H1 (cell line): ENCODE measurements at places on chromosomes 12 and 14. TPM values are rescaled to one million over a fixed set of nuclear protein-coding genes. Genes with fewer than 3 reads are reported as not detected.
A peak's percentile ranks its signal among the peaks of the same experiment; 100 is the strongest.

DNA sequence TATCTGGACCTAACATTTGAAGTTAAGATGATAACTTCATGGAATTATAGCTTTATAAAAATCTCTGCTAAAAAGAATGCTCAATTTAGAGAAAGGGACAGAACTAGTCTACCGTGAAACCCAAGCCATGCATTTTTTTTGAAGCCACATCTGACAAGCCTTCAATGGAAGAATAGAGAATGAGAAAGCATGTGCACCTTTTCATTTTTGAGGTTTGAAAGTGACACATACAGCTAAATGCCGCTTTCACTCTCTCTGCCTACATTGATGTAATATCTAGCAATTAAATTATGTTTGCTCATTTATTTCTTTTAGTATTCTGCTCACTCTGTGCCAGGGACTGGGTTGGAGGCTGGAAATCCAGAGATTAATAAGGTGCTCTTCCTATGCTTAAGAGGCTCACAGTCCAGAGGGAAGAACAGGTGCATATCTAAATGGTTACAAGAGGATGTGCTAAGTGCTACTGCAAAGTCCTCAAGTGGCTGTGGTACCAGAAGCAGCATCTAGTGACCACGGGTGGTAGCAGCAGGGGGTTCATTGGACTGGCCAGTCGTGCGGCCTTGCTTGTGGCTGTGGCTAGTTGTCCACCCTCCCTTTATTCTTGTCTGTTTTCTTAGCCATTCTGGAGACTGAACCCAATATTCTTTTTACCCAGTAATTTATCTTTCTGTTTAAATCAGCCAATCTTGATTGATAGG is 60.4 kb downstream of the PPP1R36 start:
- DNase-seq, result no peak
- no peak overlapping the region for H3K27ac ChIP-seq
- no peaks in the 10 kb centered on the region; the same call in 1 of the 2 replicates for H3K4me1 ChIP-seq
- H3K36me3 ChIP-seq, result no peaks in the 10 kb centered on the region

DNA sequence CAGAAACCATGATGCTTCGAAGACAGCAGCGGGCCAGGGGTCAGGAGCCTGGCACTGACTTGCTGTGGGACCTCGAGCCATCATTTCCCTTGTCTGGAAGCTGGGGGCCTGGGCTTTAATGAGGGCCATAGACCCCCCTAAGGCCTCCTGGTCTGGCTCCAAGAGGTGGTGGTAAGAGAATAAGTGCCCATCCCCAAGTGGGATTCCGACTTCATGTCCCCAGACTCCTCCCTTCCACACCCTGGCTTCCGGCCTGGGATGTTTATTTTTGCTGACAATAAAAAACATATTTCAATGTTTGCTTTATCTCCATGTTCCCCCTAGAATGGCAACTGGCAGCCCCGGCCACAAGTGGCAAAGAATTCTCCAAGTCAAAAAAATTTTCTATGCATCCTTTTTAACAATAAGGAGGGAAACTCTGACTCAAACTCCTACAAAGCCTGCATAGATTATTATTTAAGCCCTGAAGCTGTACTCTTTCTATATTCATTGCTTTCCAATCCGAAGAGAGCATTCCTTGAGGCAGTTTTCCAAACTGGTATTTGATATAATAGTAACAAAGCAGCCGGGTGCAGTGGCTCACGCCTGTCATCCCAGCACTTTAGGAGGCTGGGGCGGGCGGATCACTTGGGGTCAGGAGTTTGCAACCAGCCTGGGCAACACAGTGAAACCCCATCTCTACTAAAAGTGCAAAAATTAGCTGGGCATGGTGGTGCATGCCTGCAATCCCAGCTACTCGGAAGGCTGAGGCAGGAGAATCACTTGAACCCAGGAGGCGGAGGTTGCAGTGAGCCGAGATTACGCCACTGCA is 84.0 kb downstream of the ITPK1 start:
- no peaks in the 10 kb centered on the region for H3K36me3 ChIP-seq
- no peak overlapping the region for H3K27ac ChIP-seq
- H3K4me3 ChIP-seq, result no peak overlapping the region
- peaks cover 11% of the 10 kb centered on the region for H3K4me1 ChIP-seq
- no peak for DNase-seq

GRCh38 chr12:30191696-30192455 is 408.1 kb upstream of the TMTC1 start:
- H3K27me3 ChIP-seq, result no peaks in the 10 kb centered on the region
- DNase-seq, result no peak
- H3K4me3 ChIP-seq, result no peak overlapping the region
- H3K4me1 ChIP-seq, result no peaks in the 10 kb centered on the region

GRCh38 chr14:59343585-59343984 is 121.6 kb downstream of the GPR135 start:
- peaks cover 10% of the 10 kb centered on the region for H3K4me1 ChIP-seq
- H3K4me3 ChIP-seq, result no peak overlapping the region
- no peaks in the 10 kb centered on the region for H3K27me3 ChIP-seq
- no peak for DNase-seq
- no peak overlapping the region for H3K27ac ChIP-seq
- H3K36me3 ChIP-seq, result peaks cover 3% of the 10 kb centered on the region; the same call in 1 of the 2 replicates

DNA sequence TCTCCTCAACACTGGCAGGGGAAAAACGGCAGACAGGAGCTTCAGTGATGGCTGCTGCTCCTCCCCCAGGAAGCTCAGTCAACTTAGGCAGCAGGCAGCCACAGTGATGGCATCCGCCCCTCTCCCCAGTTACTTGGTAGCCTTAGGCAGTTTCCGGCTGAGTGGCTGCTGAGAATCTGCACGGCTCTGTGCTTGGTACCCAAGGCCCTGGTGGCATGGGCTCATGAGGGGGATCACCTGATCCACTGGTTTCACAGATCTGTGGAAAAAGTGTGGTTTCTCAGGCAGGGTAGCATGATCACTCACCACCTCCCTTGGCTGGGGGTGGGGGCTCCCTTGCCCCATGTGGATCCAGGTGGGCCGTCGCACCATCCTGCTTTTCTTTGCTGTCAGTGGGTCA is 244.6 kb upstream of the MDGA2 start:
- no peaks in the 10 kb centered on the region for H3K27me3 ChIP-seq
- no peaks in the 10 kb centered on the region for H3K36me3 ChIP-seq
- no peak overlapping the region for H3K27ac ChIP-seq

The RFX4 gene
- total RNA-seq, result not detected in 2 replicates

DNA sequence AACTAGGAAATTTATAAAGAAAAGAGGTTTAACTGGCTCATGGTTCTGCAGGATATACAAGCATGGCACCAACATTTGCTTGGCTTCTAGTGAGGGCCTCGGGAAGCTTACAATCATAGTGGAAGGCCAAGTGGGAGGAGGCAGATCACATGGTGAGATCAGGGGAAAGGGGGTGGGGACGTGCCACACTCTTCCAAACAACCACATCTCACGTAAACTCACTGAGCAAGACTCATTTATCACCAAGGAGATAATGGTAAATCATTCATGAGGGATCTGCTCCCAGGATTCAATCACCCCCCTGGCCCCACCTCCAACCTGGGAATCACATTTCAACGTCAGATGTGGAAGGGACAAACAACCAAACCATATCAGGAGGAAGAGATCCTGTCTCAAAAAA is 35.8 kb downstream of the NUMB start:
- no peaks in the 10 kb centered on the region for H3K4me1 ChIP-seq
- no peaks in the 10 kb centered on the region for H3K27me3 ChIP-seq
- no peak overlapping the region for H3K27ac ChIP-seq
- no peak for DNase-seq

DNA sequence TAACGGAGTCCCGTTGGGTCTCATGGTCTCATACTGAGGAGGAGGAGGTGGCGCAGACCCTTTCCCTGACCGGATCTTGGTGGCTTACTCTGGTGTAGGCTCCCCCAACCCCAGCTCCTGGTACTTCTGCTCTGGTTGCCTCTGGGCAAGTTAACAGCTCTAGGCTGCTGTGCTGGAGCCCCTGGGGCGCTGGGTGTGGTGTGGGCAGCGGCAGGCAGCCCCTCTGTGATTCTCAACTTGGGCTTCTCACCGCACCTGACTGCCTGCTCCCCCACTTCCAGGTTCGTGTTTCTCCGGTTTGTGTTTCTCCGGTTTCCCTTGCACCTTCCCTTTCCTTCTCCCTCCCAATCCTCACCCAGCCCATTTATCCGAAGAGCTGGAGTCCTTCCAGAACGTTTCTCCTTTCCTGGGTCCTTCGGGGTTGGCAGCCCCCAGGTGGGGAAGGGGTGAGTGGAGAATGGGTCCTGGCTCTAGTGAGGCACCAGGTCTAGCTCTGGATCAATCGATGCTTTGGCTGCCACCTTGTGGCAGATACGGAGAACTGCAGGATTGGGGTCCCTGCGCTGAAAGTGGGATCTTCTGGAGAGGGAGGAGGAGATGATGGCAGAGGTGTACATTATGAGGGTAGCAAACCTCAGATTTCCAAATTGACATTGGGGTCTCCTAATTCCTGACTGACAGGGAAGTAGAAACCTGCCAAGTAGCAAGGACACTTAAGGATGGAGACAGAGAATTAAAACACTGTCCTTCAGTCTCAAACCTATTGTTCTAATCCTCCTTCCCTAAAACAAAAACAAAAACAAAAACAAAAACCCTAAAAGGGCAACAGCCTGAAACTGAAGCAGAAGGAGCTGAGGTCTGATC is 8.3 kb downstream of the CISTR start:
- H3K27ac ChIP-seq, result no peak overlapping the region
- DNase-seq, result peak; percentile 81
- no peak overlapping the region for H3K4me3 ChIP-seq

- H3K4me1 ChIP-seq, result no peaks in the 10 kb centered on the region
- H3K4me3 ChIP-seq, result no peak overlapping the region
- no peaks in the 10 kb centered on the region for H3K36me3 ChIP-seq
- no peaks in the 10 kb centered on the region for H3K27me3 ChIP-seq
- DNase-seq, result no peak
Observed at GRCh38 chr14:99472937-99473336, 7.7 kb downstream of the SETD3 start.

GRCh38 chr12:52873832-52874572 is 25.2 kb upstream of the KRT78 start:
- peak overlapping the region; percentile 50 for H3K4me3 ChIP-seq
- DNase-seq, result no peak
- H3K27me3 ChIP-seq, result no peaks in the 10 kb centered on the region
- H3K4me1 ChIP-seq, result peaks cover 2% of the 10 kb centered on the region; the same call in 1 of the 2 replicates
- H3K36me3 ChIP-seq, result no peaks in the 10 kb centered on the region
- H3K27ac ChIP-seq, result no peak overlapping the region

DNA sequence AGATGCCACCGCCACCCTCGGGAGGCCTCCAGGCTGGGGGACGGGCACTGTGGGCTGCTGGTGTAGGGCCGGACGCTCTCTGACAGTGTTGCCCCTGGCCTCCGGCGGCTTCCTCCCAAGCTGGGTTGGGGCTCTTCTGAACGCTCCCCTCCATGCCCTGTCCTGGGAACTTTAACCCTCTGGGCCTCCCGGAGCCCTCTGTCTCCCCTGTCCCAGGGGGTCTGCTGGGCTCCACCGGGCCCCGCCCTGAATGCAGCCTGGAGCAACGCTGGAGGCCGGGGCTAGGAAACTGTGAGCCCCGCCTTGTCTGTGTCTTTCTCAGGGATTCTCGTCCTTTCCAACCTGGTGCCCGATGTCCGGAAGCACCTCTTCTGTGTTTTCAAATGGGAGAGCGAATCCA is 45.7 kb upstream of the FBRSL1 start:
- no peaks in the 10 kb centered on the region for H3K36me3 ChIP-seq
- no peak overlapping the region for H3K4me3 ChIP-seq
- peaks cover 3% of the 10 kb centered on the region for H3K27me3 ChIP-seq
- no peak overlapping the region for H3K27ac ChIP-seq
- DNase-seq, result no peak
